Activated T-cell treated with anti-CD3 and anti-CD28 coated beads, Interleukin-2, amount 50 U/mL, for 72 hours (primary cell): ENCODE measurements at places on chromosomes 3 and 15.

GRCh38 chr3:182058488-182058887 lies 346.8 kb downstream of the SOX2 start:
- no peak overlapping the region for H3K4me3 ChIP-seq
- H3K4me1 ChIP-seq = no peaks in the 10 kb centered on the region
- no peak for DNase-seq
- no peaks in the 10 kb centered on the region for H3K27me3 ChIP-seq
- no peaks in the 10 kb centered on the region for H3K36me3 ChIP-seq

- no peaks in the 10 kb centered on the region for H3K4me1 ChIP-seq
- H3K36me3 ChIP-seq = no peaks in the 10 kb centered on the region
- H3K27ac ChIP-seq = no peak overlapping the region
- peaks cover 9% of the 10 kb centered on the region for H3K27me3 ChIP-seq
- no peak for DNase-seq
These were observed 108.1 kb upstream of the SELENOK start for GRCh38 chr3:53999725-54000124.

DNA sequence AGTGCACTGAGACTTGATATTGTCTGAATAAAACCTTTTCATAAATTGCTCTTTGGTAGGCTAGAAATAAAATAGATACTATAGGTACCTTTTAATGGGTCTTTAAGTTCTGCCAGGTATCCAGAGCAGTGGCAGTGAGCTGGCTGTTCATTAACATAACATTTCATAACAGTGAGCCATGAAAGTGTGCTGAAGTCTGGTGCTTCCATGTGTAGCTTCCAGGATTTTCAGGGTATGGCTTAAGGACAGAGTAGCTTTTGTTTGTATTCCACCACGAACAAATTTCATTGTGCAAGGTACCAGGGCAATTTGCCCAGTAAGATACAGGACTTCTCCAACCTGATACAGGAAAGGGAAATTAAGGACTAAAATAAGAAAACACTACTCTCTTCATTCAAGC lies 124.7 kb upstream of the NANOGP8 start:
- no peaks in the 10 kb centered on the region for H3K27me3 ChIP-seq
- H3K27ac ChIP-seq = no peak overlapping the region
- H3K4me3 ChIP-seq = no peak overlapping the region
- H3K4me1 ChIP-seq = no peaks in the 10 kb centered on the region
- no peaks in the 10 kb centered on the region for H3K36me3 ChIP-seq

DNA sequence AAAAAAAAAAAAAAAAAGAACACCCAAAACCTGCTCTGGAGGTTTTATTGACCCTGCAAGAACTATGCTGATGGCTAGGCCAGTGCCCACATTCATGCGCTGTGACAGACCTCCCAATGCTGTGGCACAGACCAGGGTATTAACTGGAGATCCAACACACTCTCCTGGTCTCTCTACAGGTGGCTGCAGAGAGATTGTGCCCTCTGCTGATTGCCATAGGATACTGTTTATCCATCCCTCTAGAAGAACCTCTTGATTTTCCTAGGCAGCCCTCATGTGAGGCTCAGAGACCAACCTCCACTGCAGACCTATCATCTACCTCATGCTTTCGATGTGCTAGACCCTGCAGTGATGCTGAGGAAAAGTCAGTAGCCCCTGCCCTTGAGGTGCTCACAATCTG lies 125.5 kb upstream of the TRIM42 start:
- no peak overlapping the region for H3K27ac ChIP-seq
- H3K4me1 ChIP-seq = no peaks in the 10 kb centered on the region
- DNase-seq = no peak
- H3K4me3 ChIP-seq = no peak overlapping the region
- H3K27me3 ChIP-seq = no peaks in the 10 kb centered on the region

- H3K4me1 ChIP-seq = no peaks in the 10 kb centered on the region
- no peak overlapping the region for H3K27ac ChIP-seq
- no peaks in the 10 kb centered on the region for H3K27me3 ChIP-seq
- no peak overlapping the region for H3K4me3 ChIP-seq
- no peak for DNase-seq
These were observed 438.6 kb downstream of the ROBO1 start for GRCh38 chr3:79329154-79329553.

- DNase-seq = no peak
- no peaks in the 10 kb centered on the region for H3K4me1 ChIP-seq
- no peak overlapping the region for H3K4me3 ChIP-seq
- H3K27ac ChIP-seq = no peak overlapping the region
These were observed 25.6 kb upstream of the CCDC50 start for GRCh38 chr3:191303596-191303995.
